ENCODE measurements at places on chromosomes 5 and 9.

DNA sequence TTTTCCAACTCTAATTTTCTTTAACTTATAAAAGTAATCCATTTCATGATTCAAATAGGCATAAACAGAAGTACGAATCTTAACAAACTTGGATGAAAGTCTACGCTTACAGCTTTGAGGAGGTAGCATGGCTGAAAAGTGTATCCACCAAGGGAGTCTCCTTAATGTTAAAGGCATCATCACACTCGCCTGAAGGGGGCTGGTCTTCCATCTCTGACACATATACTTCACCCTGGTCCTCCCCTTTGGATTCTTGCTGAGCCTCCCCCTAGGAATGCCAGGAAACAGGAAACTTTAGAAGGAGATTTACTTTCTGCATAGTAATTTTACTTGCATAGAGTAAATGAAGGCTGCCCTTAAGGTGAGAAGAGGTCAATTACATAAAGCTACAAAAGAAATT, 10.3 kb upstream of the NME5 start:
- peak; percentile 22 for DNase-seq

- DNase-seq, result no peak
Measured at GRCh38 chr9:16559418-16560188, 310.9 kb downstream of the BNC2 start.

DNA sequence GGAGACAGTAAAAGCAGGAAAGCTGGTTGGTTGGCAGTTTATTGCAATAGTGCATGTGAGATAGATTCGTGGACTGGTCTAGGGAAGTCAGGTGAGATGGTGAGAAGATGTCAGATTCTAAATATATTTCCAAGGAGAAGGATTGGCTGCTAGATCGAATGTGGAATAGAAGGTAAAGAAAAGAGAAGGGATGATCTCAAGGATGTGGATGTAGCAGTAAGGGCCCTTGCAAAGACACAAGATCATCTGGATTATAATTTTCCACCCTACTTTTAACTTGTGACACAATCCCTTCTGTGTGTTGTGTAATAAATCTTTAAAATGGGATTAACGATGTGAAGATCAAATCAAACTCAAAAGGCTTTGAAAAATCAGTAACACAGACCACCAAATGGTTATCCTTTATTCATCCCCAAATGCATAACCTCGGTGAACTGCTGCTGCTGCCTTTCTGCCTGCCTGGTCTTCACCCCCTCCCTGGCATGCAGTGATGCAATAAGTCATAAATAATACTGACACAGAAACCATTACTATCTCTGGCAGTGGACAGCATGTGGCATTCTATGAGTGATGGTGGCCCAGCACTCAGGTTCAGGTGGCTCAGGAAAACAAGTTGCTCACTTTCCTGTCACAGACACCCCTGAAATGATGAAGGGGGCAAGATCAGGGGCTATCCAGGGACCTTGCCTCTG, 178.4 kb downstream of the FAM114A2 start:
- no peak for DNase-seq

- DNase-seq, result no peak
Measured at GRCh38 chr9:115378241-115378640, 260.3 kb upstream of the TNC start.

- DNase-seq, result no peak
Measured at GRCh38 chr5:128287740-128288139, 204.2 kb downstream of the SLC12A2 start.

DNA sequence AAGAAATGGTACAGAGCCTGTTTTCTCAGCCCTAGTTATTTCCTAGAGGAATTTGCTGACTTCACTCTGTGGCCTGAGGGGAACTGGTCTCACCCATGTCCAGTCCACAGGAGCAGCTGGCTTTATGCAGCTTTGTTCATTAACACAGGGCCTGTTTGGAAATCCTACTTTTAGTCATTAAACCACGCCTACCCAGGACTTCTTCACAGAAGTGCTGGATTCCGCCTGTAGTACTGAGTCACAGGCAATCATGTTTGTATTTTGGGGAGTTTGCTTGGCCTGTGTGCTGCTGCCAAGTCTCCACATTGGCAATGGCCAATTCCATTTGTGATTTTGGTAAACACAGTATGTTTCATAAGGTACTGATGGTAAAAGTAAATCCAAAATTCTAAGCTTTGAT, 52.8 kb downstream of the CTNND2 start:
- peak; percentile 55 for DNase-seq

DNA sequence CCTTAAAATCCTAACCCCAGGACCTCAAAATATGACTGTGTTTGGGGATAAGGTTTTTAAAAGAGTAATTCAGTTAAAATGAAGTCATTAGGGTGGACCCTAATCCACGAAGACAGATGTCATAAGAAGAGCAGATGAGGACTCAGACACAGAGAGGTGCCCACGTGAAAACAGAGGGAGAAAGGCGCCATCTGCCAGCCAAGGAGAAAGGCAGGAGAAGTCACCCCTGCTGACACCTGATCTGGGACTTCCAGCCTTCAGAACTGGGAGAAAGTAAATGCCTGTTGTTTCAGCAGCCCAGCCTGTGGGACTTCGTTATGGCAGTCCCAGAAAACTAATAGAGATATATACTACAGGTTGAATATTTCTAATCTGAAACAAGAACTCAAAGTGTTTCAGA, 67.4 kb downstream of the ROR2 start:
- DNase-seq, result no peak

DNA sequence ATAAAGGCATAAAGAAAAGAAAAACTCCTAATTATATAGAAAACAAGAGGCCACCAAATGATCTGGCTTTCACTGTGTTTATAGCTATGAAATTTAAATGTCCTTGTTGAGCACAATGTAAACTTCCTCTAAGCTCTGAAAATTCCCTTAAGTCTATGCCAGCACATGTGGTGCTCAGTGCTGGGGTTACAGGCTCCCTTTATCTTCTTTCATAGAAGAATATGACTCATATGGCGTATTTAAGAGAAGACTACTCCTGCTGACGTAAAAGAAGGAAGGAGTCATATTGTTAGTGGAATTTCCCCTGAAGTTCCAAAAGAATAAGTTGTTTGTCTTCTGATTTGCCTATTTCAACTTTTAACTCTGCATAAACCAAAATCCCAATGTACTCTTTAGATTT, 30.4 kb downstream of the RNF145 start:
- DNase-seq, result peak; percentile 81

- no peak for DNase-seq
Measured at GRCh38 chr5:76524868-76525267, 98.3 kb downstream of the F2RL2 start.

- no peak for DNase-seq
Measured at GRCh38 chr5:84682531-84682930, 297.9 kb upstream of the EDIL3 start.

- DNase-seq, result no peak
Measured at GRCh38 chr5:151262532-151262931, 9.5 kb downstream of the GM2A start.

DNA sequence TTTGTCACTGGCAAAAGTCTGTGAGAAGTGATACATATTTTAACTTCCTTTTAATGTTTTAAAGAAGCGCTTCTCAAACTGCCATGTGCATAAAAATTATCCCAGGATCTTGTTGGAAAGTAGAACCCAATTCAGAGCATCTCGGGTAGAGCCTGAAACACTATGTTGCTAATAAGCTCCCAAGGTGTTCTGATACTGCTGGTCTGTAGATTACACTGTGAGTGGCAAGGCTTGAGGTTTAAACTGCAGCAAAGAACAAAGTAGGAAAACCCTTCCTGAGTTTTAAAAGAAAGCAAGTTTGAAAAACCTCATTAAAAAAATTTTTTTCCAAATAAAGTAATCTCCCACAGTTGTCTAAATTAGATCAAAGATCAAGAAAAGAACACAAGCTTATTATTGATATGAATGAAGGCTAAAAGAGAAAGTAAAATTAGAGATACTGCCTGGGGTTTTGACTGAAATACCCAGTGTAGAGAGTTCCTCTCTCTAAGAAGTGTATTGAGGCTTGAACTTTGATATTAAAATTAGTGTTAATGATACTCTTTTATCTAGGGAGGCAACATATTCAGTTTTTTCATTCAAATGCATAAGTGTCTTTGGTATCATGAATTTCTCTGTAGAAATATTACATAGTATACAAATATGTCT, 19.8 kb upstream of the JAK2 start:
- DNase-seq, result no peak

- no peak for DNase-seq
Measured at GRCh38 chr5:1429496-1429895, 15.7 kb downstream of the SLC6A3 start.

GRCh38 chr9:121262423-121262822, 5.5 kb upstream of the GSN start:
- no peak for DNase-seq

DNA sequence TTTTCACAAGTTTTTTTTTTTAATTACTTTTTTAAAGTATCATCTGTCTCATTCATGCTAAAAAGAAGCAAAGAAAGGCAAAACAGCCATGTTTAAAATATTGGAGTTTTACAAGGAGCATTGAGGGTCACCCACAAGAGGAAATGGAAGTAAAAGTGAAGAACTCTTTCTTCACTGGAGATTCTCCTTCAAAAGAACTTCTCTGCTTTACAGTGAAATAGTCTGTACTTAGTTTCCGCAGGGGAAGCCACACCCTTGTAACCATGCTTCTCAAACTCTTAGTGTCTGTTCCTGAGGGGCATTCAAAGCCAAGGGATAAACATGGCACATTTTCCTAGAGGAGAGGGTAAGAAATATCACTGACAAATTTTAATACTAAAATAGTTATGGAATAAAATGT, 8.6 kb downstream of the C9orf72 start:
- DNase-seq, result no peak

- no peak for DNase-seq
Measured at GRCh38 chr9:137545123-137545522, 5.1 kb downstream of the PNPLA7 start.

- no peak for DNase-seq
Measured at GRCh38 chr9:7376833-7377232, 422.7 kb downstream of the DMAC1 start.

- DNase-seq, result no peak
Measured at GRCh38 chr5:53473633-53474032, 6.8 kb upstream of the FST start.

DNA sequence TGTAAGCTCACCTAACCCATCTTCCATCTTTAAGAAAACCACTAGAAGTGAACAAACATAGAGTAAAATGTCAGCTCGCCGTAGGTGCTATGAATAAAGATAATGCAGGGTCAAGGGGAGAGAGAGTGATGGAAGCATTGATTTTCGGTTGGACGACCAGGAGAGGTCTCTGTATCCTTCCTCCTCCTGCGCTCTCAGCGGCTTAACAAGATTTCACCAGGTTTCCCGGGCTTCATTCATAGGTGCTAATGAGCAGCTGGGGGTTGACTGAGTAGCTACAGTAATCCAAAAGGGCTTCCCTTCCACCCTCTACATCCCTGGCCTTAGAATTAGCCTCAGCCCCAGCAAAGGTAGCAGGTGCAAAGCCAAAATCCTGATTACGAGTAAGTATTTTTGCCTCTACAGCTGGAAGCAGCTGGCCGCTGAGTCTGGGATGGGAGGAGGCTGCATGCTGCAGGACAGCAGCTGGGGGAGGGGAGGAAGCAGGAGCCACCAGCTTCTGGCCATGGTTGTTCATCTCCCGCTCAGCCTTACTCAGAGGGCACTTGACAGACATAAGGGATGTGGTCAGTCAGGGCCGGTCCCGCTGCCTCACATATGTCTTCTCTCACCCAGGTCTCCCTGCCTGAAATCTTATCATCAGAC, 112.0 kb upstream of the IL12B start:
- DNase-seq, result no peak

DNA sequence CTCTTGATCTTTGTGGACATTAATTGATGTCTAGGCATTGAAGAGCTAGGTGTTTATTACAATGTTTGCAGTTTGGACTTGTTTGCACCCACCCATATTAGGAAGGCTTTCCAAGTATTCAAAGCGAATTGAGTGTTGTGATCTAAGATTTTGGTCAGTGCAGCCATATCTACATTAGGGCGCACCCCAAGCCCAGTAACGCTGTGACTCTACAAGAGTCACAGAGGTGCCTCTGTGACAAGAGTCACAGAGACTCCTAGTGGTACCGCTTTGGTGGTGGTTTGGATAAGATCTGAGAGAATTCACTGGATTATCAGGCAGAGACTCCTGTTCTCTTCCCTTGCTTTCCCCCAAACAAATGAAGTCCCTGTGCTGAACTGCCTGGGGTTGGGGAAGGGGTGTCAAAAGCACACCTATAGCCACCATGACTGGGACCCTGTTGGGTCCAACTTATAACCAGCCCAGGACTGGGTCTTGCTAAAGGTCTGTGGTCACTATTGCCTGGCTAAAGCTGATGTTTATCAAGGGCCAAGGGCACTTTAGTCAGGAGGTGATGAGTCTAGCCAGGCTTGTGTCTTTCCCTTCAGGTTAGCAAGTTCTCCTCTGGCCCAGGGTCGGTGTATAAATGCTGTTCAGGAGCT, 114.1 kb upstream of the RIOK2 start:
- DNase-seq, result peak; percentile 6

GRCh38 chr5:179438011-179438441, 92.8 kb upstream of the ADAMTS2 start:
- no peak for DNase-seq

- no peak for DNase-seq
Measured at GRCh38 chr5:10400831-10401230, 40.8 kb upstream of the ROPN1L start.

DNA sequence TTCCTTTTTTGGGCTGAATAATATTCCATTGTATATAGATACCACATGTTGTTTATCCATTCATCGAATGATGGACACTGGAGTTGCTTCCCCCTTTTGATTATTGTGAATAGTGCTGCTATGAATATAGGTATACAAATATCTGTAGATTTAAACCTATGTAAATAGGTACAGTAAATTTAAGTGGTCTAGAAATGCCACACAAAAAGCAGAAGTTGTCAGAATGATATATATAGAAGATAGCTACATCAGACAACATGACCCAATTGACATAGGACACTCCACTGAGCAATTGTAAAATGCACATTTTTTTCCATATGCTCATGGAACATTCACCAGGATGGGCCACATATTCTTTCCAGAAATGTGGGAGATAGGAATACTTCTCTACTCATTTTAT, 77.6 kb downstream of the SMIM15 start:
- DNase-seq, result no peak
